ENCODE measurements at places on chromosomes 1 and 21.

DNA sequence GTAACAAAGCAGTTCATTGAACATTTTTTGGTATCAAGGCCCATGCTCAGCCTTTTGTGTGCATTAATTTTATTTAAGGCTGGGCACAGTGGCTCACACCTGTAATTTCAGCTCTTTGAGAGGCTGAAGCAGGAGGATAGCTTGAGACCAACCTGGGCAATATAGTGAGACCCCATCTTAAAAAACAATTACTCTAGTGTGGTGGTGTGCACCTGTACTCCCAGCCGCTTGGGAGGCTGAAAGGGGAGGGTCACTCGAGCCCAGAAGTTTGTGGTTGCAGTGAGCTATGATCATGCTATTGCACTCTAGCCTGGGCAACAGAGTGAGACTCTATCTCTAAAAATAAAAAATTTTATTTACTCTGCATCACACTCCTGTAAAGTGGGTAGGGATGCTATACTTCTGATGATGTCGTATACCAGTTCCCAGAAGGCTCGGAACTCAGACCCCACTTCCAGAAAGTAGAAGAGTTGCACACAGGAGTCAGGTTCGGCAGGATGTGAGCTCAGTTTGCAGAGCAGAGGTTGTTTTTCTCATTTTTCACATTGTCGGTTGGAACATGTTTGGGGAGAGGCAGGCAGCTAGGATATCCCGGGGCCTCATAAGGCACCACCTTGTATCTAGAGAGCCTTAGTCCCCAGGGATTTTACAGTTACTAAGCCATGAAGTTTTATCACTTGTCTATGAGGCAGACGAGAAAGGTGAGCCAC lies 144.6 kb downstream of the GALNT2 start:
- DNase-seq, result no peak

DNA sequence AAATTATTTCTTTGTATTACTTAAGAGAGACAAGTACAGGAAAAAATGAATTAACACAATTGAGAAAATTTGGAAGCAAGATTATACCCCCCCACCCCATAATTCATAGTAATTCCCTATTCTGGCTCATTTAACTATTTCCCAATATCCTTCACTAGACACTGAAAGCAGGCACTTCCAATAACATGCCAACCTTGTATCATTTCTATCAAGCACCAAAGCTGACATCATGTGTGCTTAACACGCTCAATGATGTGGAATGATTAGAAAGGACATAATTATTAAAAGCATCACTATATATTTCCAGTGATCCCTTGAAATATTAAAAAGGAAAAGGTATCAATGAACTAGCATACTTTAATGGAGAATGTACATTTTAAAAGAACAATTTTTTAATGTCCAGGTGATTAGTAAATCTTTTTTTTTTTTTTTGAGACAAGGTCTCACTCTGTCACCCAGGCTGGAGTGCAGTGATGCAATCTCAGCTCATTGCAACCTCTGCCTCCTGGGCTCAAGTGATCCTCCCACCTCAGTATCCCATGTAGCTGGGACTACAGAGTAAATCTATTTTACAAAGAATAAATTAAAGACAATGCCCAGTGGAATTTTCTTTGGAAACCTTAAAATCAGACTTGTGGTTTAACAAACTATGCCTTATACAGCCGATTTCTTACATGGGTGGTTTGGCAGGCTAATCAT lies 443.9 kb downstream of the DSCAM start:
- no peak for DNase-seq

DNA sequence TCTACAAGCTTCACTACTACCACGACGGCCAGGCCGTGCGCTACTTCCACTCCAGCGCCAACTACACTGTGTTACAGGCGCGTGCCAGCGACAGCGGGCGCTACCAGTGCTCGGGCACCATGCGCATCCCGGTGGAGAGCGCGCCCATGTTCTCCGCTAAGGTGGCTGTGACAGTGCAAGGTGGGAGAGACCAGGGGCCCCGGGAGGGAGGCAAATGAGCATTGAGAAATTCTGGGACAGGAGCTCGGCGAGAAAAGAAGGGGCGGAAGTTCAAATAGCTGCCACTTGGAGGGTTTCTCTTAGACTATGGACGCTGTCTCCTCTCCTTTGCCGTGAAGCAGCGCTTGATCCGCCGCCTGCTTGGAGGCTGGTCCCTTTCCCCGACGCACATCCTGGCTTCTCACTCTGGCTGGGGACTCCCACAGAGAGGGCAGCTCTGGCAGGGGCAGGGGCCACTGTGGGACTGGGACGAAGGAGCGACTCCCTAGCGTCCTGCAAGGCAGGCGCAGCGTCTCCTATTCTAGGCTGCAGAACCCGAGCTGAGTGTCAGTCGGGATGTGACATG lies 4.6 kb downstream of the FCRLB start:
- no peak for DNase-seq

- no peak for DNase-seq
Observed at GRCh38 chr1:211609120-211610024, 30.4 kb upstream of the SLC30A1 start.

- DNase-seq, result no peak
Observed at GRCh38 chr1:17632541-17633184, 93.2 kb downstream of the ARHGEF10L start.

- DNase-seq, result no peak
Observed at GRCh38 chr1:98557895-98558294, 103.6 kb upstream of the SNX7 start.

DNA sequence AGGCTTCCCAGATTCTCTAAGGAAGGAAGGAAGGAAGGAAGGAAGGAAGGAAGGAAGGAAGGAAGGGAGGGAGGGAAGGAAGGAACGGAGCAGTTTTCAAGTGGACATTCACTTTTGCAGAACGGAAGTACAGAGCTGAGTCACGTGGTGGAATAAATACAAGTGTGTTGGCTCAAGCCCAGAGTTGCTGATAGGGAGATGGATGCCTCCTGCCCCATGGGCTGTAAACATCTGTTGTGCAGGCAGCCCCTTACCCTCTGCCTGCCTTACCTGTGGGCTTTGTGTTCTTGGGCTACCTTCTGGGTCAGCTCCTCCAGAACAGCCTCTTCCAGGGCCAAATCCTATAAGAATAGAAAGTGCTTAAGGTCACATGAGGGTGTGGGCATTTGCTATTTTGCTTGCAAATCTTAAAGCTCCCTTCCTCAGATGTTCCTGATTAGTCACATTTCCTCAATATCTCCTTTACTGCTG lies 121.7 kb downstream of the SMYD2 start:
- DNase-seq, result no peak

- no peak for DNase-seq
Observed at GRCh38 chr1:19361611-19362147, 49.6 kb downstream of the SLC66A1 start.

DNA sequence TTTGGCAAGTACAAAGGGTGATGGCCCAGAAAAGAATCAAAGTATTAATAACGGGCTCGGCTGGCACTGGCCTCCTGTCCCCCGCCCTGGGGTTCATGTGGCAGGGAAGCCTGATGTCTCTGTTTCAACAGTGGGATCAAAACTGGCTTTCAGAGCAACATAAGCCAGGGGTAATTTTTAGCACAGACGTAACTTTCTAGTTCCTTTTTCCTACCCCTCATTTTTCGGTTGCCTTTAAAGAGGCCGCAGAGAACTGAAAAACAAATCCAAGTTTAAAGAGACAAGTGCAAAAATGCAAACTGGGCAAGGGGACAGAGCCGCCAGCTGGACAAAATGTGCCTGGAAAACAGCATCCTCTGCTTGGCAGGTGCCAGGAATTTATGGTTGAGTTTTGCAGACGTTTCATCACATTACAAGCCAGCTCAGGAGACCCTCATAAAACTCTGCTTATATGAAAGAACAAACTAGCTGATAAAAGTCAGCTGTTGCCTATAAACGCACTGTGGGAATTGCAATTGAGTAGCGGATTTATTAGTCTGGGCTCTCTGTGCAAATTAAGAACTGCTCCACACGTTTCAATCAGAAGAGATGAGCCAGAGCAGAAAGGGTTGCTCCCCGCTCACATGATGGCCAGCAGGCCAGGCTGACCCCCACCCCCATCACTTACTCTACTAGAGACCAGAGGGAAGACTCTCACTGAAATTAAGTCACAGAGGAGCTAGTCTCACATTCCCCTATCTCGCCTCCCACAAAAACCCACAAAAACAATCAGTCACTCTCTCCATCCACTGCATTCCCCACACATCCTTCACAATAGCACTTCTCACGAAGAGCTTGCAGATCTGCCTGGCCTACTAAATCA lies 15.8 kb upstream of the CDCA8 start:
- no peak for DNase-seq

DNA sequence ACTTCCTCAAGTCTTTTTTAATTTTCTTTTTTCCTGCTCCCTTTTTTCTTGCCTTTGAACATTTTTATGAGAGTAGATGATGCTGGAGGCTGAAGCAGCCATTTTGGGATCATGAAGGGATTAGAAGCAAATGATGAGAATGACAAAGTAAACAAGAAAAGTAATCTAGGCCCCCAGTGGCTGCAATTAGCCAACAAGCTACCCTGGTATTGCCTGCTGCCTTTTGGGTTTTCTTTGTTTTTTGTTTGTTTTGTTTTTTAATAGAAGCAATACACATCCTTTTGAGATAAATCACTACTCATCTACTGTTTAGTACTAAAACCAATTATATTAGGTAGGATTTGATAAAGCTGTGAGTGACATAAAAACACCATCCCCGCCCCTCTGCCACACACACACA lies 280.7 kb upstream of the ADGRL2 start:
- no peak for DNase-seq

- DNase-seq, result no peak
Observed at GRCh38 chr1:116942344-116942743, 32.6 kb downstream of the PTGFRN start.

- DNase-seq, result no peak
Observed at GRCh38 chr1:58058323-58058722, 488.2 kb downstream of the OMA1 start.

DNA sequence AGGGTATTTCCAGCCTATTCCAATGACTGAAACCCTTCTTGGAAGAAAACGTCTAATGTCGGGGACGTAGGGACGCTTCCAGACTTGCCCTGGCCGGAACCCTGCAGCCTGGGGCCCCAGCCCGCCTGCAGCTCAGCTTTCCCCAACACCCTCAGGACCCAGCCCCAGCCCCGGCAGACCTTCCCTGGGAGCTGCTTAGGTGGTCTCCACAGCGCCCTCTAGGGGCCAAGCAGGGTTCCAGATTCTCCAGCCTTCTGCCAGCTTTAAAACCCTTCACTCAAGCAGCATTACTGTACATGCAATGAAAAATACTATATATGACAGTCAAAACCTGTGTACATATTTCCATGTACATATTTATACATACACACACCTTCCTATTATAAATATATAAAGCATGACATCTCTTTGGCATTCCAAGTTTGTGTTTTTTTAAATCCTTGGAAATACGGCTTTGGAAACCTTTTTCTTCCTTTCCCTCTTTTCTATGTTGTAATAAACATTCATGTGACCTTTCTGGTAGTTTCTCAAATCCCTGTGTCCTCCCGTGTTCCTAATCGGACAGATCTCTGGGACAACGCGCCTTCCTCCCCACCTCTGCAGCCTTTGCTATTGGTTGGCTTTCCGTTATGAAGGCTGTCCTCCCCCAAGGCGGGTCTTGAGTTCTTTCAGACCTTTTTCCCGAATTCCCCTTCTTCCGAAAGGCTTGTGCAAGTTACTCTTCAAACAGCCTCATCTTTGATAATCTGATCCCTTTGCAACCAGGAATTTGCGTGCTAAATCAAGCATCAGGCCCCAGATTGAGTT lies 60.3 kb downstream of the STUM start:
- peak; percentile 81 for DNase-seq

- DNase-seq, result no peak
Observed at GRCh38 chr1:186605762-186606350, 74.4 kb downstream of the PTGS2 start.

- DNase-seq, result no peak
Observed at GRCh38 chr1:95072117-95072516, 634 bp downstream of the ALG14 start.

DNA sequence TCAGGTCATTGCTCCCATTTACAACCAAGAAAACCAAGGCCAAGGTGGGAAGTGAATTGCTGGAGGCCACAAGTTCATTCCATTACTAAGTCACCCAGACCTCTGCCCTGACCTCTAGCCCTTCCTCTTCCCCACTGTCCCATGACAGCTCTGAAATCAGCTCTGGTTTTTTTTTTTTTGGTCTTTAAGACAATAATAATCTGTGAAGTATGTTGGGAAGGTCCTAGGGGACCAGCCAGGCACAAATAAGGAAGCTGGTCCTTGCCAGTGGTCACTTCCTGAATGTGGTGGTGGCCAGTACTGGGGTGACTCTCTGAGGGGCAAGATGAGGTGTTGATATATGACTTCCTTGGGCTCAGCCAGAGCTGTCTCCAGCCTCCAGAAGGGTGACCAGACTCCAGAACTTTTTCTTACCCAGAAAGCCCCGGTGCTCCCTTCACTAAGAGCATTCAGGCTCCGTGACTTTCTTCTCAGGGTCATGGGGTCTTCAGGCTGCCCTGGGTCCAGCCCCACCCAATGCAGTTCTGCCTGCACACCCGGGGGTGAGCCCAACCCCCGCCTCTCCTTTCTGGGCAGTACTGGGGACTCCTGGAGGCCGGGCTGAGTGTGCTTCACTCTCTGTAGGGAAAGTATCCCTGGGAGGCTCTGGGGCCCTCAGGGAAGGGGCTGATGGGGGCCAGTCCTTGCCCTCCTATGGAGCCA lies 159.6 kb downstream of the PTPRU start:
- DNase-seq, result no peak

DNA sequence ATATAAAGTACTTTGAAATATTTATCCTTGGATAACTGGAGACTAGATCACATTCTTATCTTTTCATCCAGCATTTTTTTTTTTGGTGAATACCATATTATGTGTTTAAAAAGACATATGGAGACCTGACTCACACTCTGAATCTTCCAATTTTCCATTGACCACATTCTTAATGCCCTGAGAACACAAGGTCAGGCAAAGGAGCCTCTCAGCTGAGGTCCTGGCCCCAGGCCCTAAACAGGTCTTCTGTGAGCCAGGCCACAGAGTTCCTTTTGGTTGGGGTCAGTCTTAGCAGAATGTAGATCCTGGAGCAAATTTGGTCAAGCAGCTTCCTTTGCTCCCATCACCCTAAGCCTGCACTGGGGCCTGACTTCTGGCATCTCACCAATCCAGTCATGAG lies 390.1 kb upstream of the ST6GALNAC5 start:
- no peak for DNase-seq

DNA sequence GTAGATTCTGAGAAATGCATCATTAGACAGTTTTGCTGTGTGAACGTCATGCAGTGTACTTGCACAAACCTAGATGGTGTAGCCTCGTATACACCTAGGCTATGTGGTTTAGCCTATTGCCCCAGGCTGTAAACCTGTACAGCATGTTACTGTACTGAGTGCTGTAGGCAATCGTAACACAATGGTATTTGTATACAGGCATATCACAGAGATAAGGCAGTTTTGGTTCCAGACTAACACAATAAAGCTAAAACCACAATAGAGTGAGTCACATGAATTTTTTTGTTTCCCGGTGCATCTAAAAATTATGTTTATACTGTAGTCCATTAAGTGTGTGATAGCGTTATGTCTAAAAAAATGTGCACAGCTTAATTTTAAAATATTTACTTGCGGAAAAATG lies 6.9 kb downstream of the IL10RB start:
- DNase-seq, result no peak

GRCh38 chr1:31227891-31228568 lies 11.7 kb downstream of the NKAIN1 start:
- no peak for DNase-seq

- DNase-seq, result no peak
Observed at GRCh38 chr1:97160818-97161217, 439.2 kb downstream of the PTBP2 start.
